ENCODE measurements at places on chromosomes 7 and 10.

- no peak for DNase-seq
Observed at GRCh38 chr7:86790383-86790782, 146.7 kb downstream of the GRM3 start.

GRCh38 chr10:7666253-7667023 lies at the start of gene ITIH5:
Gene ITIH5 (minus strand): TSS chr10:7666966. CDS start chr10:7666892, 74 bp downstream.
- no peak for DNase-seq

- DNase-seq = no peak
Observed at GRCh38 chr10:46251857-46252847, 34.6 kb upstream of the ANTXRL start.

- no peak for DNase-seq
Observed at GRCh38 chr7:28981161-28981465, 23.0 kb upstream of the TRIL start.

DNA sequence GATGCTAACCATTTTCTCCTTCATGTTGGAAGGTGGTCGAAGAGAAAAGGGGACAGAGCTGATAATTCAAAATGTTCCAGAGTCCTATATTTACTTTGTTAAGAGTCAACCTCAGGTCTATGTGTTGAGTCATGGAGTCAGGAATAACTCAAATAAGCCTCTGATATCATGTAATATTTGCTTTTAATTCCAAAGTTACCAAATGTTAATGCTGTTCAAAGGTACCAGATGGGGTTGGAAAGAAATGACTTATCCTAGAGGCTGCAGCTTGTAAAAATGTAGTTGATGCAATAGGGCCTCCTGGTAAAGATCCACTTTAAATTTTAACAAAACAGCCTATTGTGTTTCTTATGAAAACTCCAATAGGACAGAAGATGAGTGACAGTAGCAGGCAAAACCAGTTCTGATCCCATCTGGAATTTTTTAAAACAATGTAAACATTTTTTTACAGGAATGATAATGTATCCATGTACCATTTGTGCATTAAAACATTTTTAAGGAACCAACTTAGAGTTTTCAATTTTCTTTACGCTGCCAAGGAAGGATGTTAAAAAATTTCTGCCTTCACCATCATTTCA lies 218.2 kb downstream of the ANK3 start:
- no peak for DNase-seq

DNA sequence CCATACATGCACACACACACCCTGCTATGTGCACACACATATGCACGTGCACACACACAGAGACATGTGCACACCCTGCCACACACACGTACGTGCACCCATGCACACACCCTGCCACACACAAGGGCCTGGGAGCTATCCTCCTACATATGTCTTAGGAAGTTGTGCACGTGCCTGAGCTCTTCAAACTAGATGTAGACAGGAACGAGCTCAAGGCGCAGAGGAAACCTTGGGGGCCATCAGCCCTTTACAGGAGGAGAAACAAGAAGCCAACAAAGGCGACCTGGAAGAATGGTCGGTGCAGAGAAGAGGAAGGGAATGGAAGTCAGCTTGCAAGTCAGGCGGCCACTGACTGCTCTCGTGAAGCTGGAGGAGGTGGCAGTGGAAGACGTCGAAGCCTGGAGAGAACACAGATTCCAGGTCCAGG lies 58.7 kb downstream of the AOC1 start:
- DNase-seq = no peak

DNA sequence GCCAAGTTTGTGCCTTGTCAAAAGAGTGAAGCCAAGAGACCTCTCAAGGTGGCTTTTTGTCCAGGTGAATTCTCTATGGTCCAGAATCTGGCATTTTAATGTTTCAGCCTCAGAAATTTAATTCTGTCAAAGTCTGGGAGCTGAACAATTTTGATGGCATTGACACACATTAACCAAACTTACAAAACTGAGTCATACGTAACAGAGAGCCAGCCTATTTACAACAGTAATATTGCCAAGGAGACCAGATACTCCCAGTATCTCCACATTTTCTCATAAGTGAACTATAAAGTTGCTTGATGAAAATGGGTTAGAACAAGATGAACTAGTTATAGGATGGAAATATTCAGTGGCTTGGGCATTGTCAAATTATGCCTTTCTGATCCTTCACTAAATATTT lies 43.8 kb downstream of the PDE6C start:
- no peak for DNase-seq

GRCh38 chr10:89425000-89425399 lies 10.6 kb downstream of the IFIT5 start:
- DNase-seq = no peak

DNA sequence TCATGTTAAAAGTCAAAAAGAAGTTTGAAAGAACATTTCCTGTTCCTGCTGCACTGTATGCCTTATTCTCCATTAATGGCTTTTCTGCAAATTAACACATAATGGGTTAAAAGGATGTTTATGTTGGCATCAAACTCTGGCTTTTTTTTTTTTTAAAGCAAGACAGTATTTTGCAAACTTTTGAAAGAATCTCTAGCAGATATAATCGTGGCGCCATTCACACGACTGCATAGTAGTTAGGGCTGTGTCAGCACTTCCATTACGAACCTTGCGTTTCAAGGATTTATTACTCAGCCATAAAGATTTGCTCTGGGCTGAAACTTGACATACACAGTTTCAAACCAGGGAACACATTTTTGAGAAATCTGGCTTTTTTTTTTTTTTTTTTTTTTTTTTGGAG lies 207.8 kb downstream of the DYNC1I1 start:
- DNase-seq = no peak

Measured in T-helper 2 cell (primary cell).